Transverse colon (tissue), 4 donors: ENCODE measurements at places on chromosomes 7 and 10.

DNA sequence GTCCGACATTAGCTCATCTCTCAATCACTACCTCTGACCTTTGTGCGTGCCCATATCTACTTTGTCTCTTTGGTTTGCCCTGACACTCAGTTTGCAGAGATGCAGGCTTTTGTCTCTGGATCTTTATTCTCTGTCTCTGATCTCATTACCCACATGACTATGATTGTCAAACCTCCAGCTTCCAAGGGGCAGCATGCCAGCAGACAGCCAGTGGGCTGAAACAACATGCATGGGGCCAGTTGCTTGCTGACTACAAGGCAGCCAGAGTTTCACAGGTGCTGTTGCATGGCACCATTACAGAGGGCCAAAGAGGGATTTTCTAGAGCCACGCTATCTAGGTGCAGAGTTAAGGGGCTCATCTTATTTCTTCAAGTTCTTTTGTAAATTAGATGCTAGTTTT lies 146.2 kb downstream of the SPAG6 start:
- no peak for DNase-seq

DNA sequence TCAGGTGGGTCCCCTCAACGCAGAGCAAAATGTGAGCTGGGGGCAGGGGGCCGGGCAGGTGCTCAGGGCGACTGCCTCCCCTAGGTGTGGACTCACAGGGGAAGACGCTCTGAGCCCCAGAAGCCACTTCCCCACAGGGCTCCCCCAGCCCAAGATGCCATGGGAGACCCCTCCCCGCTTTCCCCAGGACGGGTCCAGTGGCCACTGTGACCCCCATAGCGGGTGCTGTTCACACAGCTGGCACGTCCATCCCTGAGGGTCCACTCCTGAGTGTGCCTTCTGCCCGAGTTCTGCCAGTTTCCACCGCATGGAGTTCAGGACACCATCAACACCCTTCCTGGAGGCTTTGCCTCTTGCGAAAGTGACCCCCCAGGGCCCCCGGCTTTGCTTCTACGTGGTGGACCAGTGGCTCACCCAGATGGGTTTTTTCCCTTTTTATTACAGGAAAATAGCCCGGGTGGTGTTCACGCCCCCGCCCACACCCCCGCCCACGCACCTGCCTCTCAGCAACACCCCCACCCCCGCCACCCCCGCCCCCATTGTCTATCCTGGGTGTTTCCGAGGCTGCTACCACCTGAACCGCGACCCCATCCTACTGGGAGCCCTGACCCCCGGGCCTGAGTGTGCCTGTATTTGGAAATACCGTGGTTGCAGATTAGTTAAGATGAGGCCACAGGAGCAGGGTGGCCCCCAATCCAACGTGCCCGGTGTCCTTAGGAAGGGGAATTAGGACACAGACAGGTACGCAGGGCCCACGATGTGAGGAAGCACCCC lies 32.0 kb downstream of the ADAP1 start:
- peak; percentile 27 for DNase-seq

GRCh38 chr10:110686047-110686446 lies 41.9 kb downstream of the RBM20 start:
- DNase-seq = no peak

- DNase-seq = no peak
Measured at GRCh38 chr7:70947181-70947580, 184.8 kb upstream of the GALNT17 start.

DNA sequence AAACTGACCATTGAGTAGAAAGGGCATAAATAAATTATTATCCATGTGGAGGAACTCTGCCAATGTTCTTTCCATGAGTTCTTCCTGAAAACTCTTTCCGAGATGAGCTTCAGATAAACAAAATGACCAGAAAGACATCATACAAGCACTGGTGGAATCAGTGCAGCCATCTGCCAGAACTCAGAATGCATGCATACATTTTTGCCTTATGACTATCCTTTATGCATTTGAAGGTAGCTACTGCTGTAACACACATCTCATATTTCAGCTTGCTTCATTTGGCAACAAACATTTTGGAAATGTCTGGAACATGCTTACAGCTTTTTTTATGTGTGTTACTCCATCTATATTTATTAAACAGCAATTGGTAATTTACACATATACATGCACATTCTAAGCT lies 448.9 kb downstream of the PLXDC2 start:
- DNase-seq = no peak

- no peak for DNase-seq
Measured at GRCh38 chr10:126564326-126564888, 106.1 kb downstream of the C10orf90 start.

GRCh38 chr10:68010426-68010940 lies 64.6 kb downstream of the HERC4 start:
- DNase-seq = no peak

GRCh38 chr10:124484661-124485060 lies 23.0 kb downstream of the LHPP start:
- DNase-seq = no peak

DNA sequence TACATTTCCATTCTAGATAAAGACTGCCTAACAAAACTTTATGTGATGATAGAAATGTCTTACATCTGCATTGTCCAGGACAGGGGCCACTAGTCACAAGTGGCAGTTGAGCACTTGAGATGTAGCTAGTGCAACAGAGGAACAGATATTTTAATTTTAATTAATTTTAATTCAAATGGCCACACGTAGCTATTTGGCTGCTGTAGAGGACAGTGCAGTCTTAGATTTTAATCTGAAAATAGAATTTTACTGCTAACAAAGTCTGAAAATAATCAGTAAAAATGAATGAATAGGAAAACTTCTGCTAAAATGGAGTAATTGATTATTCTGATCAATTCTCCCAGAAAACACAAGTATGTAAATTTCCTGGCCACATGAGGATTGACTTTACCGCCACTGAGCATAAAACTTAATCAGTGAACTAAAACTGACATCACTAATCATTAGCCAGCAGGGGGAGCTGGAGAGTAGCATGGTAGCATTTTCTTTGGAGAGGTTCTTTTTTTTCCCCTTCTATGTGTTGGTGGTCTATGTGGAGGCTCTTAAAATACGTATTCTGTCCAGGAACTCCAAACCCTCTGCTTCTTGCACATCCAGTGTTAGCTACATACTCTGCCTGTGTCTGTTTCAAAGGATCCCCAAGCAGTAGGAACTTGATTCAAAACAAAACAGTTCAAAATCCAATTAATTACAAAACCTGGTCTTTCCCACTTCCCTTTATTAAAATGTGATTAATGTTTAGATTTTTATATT lies 52.1 kb downstream of the TSPAN12 start:
- DNase-seq = peak; percentile 59

GRCh38 chr10:79445977-79446757 lies 743 bp upstream of the ZCCHC24 start:
- no peak for DNase-seq

DNA sequence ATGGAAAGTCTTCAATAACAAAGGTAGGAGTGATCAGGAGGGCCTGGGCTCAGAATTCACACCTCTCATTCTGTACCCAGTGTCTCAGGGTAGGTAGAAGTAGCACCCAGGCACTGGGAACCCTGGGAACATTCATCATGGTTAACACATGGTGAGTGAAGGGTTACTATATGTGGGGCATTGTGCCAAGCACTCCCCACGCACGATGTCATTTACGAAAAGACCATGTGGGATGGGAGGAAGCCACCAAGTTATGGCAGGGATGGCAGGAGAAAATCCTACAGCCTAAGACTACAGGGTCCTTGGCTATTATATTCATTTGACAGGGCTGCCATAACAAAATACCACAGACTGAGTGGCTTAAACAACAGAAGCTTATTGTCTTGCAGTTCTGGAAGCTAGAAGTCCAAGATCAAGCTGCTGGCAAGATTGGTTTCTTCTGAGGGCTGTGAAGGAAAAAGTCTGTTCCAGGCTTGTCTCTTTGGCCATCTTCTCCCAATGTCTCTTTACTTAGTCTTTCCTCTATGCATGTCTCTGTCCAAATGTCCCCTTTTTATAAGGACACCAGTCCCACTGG lies 27.7 kb upstream of the DDIT4 start:
- DNase-seq = no peak

DNA sequence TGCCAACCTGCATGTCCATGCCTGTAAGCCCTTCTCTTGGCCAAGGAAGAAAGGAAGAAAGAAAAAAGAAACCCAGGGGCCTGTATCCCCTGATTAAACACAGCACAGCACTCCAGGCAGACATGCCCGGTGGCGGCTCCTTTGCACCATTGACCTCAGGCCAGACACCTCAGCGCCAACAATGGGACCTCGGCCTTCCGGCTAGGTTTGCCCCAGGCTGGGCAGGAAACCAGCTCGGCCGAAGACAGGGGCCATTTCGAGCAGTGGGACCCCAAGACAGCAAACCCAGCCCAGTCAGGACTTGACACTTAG lies 2.8 kb downstream of the HOXA10 start:
- peak; percentile 47 for DNase-seq

GRCh38 chr7:28005075-28005846 lies 175.3 kb downstream of the JAZF1 start:
- no peak for DNase-seq

DNA sequence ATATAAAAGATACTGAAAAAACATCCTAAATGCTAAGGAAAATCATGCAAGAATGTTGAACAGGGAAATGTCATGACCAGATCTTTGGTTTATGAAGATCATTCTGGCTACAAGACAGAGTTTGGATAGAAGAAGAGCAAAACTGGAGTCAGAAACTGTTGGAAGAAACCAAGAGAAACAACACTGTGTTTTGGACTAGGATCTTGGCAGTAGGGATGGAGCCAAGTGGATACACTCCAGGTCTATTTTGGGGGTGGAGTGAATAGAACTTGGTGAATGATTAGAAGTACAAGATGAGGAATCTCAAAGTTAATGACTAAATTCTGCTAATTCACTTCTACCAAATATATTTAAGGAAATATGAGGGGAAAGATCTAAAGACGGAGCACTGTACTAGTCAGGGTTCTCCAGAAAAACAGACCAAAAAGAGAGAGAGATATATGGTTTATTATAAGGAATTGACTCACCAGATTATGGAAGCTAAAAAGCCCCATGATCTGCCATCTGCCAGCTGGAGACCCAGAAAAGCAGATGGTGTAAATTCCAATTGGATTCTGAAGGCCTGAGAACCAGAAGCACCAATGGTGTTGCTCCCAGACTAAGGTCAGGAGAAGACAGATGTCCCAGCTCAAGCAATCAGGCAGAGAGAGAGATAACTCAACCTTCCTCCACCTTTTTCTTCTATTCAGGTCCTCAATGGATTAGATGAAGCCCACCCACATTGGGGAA lies 254.9 kb downstream of the TRIL start:
- DNase-seq = no peak

- DNase-seq = no peak
Measured at GRCh38 chr10:98596404-98596803, 149.7 kb upstream of the HPS1 start.

DNA sequence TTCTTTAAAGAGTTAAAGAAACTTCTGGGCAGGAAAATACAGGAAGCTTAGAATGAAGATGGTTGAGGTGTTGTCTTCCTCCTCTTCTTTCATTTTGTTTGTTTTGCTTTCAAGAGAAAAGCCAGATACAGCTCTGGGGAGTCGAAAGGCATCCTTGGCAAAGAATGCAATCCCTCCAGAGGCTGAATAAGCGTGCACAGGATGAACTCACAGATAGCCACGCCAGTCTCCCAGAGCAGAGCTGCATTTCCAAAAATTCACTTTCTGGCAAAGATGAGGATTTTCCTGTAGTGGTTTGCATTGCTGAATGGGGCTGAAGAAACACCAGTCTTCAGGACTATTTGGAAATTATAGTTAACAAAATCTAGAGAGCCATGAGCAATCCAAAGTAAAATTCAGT lies 336.4 kb downstream of the NRG3 start:
- DNase-seq = no peak

- DNase-seq = no peak
Measured at GRCh38 chr7:154646126-154647013, 356.6 kb downstream of the PAXIP1 start.

DNA sequence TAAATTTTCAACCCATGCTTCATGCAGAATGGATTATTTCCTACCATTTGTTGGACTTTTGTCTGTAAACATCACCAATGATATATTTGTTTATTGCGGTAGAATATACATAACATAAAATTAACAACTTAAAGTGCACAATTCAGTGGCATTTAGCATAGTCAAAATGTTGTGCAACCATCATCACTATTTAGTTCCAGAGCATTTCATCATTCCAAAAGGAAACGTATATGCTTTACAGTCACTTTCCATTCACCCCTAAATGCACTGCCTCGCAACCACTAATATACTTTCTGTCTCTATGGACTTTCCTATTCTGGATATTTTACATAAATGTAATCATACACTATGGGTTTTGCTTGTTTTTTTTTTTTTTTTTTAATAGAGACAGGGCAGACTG lies 11.4 kb upstream of the ZNF248 start:
- DNase-seq = no peak

DNA sequence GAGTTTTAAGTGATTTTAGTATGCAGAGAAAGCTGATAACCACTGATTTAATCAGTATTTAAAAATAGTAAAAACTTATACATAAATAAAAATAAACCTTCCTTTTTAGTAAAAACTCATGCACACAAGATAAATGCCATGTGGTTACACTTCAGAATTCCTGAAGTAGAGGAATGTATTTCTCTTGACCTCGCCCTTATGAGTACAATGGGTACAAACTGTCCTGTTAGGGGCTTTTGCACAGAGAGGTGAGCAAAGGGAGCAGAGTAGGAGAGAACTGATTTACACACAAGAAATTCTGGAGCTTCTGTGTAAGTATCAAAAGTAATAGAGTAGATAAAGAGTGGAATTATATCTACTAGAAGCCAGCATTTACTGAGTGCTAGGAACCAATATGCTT lies 279.6 kb downstream of the PPP1R3A start:
- no peak for DNase-seq

GRCh38 chr7:152336754-152337368 lies 98.9 kb downstream of the KMT2C start:
- DNase-seq = peak; percentile 10

DNA sequence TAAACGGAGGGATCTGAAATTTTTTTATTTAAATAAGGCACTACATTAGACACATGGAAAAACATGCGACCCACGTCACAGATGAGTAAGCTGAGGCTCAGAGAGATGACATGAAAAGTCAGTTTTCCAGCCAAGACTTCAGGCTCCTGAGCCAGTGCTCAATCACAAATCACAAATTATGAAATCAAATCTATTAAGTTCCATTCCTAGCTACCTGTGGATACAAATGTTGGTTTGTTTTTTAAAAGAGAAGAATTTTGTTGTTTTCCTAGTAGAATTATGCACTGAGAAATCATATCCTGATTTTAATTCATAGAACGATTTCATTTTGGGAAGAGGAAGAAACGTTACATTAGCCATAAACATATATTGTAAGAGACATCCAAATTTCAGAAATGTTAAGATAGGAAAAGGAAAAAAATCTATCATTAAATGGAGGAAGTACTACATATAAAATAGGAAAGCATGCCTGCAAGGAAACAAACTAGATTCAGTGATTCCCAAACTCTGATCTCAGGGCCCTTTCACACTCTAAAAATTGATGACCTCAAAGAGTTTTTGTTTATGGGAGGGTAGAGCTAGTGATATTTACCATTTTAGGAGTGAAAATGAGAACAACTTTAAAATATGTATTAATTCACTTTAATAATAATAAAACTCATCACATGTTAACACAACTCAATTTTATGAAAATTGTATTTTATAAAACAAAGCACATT lies 340.4 kb downstream of the PARD3 start:
- DNase-seq = no peak

- DNase-seq = no peak
Measured at GRCh38 chr7:158022601-158023000, 565.0 kb downstream of the PTPRN2 start.

GRCh38 chr7:129958643-129959470 lies 6.1 kb upstream of the UBE2H start:
- DNase-seq = peak; percentile 74

- DNase-seq = no peak
Measured at GRCh38 chr7:31308652-31309051, 31.9 kb downstream of the NEUROD6 start.

- DNase-seq = no peak
Measured at GRCh38 chr7:16563281-16564022, 36.8 kb downstream of the LRRC72 start.
